ENCODE measurements at places on chromosomes 2 and 18.

DNA sequence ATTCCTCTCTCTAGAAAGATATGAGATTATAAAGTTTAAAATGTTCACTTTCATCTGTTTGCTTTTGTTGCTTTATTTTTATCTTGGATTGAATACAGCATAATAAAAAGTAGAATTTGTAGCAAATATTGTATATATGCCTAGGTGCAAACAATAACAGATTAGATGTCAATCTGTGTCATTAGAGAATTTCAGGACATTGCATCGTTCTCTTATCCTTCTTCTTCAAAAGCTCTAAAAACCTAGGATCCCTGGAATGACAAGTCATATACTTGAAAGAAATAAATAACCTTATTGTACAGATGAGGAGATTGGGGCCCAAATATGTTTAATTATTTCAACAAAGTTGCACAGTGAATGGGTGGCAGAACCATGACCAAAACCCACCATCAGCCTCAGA, 102.8 kb upstream of the BZW1 start:
- H3K4me1 ChIP-seq: peaks cover 62% of the 10 kb centered on the region
- H3K27ac ChIP-seq: no peak overlapping the region
- H3K36me3 ChIP-seq: no peaks in the 10 kb centered on the region
- peaks cover 4% of the 10 kb centered on the region for H3K27me3 ChIP-seq

- DNase-seq: peak; percentile 82
- no peaks in the 10 kb centered on the region for H3K36me3 ChIP-seq
- H3K27me3 ChIP-seq: peaks cover 9% of the 10 kb centered on the region
- peak overlapping the region; percentile 94 for H3K27ac ChIP-seq
- H3K4me1 ChIP-seq: peaks cover 46% of the 10 kb centered on the region
- H3K4me3 ChIP-seq: peak overlapping the region; percentile 49
These were observed 24.9 kb upstream of the YWHAQ start for GRCh38 chr2:9655441-9656269.

- no peak overlapping the region for H3K27ac ChIP-seq
- peak overlapping the region; percentile 26 for H3K4me3 ChIP-seq
- no peak for DNase-seq
These were observed 739 bp downstream of the PKDCC start for GRCh38 chr2:42048299-42049220.

GRCh38 chr2:24855726-24856125, 62.5 kb downstream of the CENPO start:
- DNase-seq: no peak
- no peaks in the 10 kb centered on the region for H3K27me3 ChIP-seq
- no peak overlapping the region for H3K27ac ChIP-seq
- H3K36me3 ChIP-seq: peaks cover 11% of the 10 kb centered on the region

DNA sequence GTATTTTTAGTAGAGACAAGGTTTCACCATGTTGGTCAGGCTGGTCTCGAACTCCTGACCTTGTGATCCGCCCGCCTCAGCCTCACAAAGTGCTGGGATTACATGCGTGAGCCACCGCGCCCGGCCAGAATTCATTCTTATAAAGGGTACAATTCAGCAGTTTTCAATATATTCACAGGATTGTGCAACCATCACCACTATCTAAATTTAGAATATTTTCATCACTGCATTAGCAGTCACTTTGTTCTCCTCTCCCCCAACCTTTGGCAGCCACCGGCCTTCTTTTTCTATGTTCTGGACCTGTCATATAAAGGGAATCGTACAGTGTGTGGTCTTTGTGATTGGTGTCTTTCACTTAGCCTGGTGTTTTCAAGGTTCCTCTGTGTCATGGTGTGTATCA, 40.7 kb downstream of the TCF7L1 start:
- H3K4me1 ChIP-seq: no peaks in the 10 kb centered on the region
- H3K27me3 ChIP-seq: peaks cover 5% of the 10 kb centered on the region
- no peaks in the 10 kb centered on the region for H3K36me3 ChIP-seq
- no peak overlapping the region for H3K27ac ChIP-seq

- H3K27ac ChIP-seq: no peak overlapping the region
- H3K36me3 ChIP-seq: no peaks in the 10 kb centered on the region
- H3K4me1 ChIP-seq: no peaks in the 10 kb centered on the region
- DNase-seq: no peak
These were observed 441.3 kb upstream of the SLC14A2 start for GRCh38 chr18:45173799-45174519.

GRCh38 chr2:43013821-43014345, 212.5 kb downstream of the ZFP36L2 start:
- peaks cover 2% of the 10 kb centered on the region for H3K27me3 ChIP-seq
- H3K36me3 ChIP-seq: no peaks in the 10 kb centered on the region
- H3K4me3 ChIP-seq: no peak overlapping the region
- no peak for DNase-seq

DNA sequence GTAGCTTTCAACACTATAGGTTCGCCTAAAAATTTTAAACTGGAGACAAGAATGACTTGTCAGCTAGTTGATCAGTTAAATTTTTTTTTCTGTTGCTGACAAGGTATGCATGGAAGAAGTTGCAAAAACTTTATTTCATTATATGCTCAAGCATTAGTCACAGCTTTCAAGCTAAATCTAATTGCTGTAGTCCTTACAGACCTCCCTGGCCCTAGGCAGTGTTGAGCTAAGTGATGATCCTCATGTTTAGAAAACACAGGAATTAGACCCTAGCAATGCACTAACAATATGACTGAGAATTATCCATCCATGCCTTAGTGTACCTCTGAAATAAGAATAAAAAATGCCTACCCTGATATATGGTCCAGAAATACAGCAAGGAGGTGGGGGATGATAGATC, 253.4 kb downstream of the SP3 start:
- no peaks in the 10 kb centered on the region for H3K36me3 ChIP-seq
- no peak overlapping the region for H3K27ac ChIP-seq
- peaks cover 1% of the 10 kb centered on the region for H3K27me3 ChIP-seq
- H3K4me1 ChIP-seq: no peaks in the 10 kb centered on the region
- no peak for DNase-seq

GRCh38 chr2:105801961-105802360, 57.2 kb downstream of the NCK2 start:
- peaks cover 98% of the 10 kb centered on the region for H3K4me1 ChIP-seq
- no peak for DNase-seq
- H3K36me3 ChIP-seq: peaks cover 28% of the 10 kb centered on the region
- H3K4me3 ChIP-seq: no peak overlapping the region
- H3K27me3 ChIP-seq: no peaks in the 10 kb centered on the region

- H3K4me3 ChIP-seq: peak overlapping the region; percentile 64
- no peaks in the 10 kb centered on the region for H3K36me3 ChIP-seq
- H3K4me1 ChIP-seq: peaks cover 86% of the 10 kb centered on the region
- peak overlapping the region; percentile 98 for H3K27ac ChIP-seq
These were observed 5.2 kb upstream of the ARID5A start for GRCh38 chr2:96531366-96531765.

- no peak overlapping the region for H3K27ac ChIP-seq
- DNase-seq: no peak
- no peak overlapping the region for H3K4me3 ChIP-seq
- H3K4me1 ChIP-seq: peaks cover 19% of the 10 kb centered on the region
- H3K27me3 ChIP-seq: no peaks in the 10 kb centered on the region
- no peaks in the 10 kb centered on the region for H3K36me3 ChIP-seq
These were observed 279.0 kb downstream of the AFF3 start for GRCh38 chr2:99863236-99863902.

- DNase-seq: no peak
- H3K27ac ChIP-seq: no peak overlapping the region
- no peaks in the 10 kb centered on the region for H3K4me1 ChIP-seq
- no peaks in the 10 kb centered on the region for H3K36me3 ChIP-seq
- peaks cover 10% of the 10 kb centered on the region for H3K27me3 ChIP-seq
These were observed 66.3 kb upstream of the RPE start for GRCh38 chr2:209936106-209936666.

DNA sequence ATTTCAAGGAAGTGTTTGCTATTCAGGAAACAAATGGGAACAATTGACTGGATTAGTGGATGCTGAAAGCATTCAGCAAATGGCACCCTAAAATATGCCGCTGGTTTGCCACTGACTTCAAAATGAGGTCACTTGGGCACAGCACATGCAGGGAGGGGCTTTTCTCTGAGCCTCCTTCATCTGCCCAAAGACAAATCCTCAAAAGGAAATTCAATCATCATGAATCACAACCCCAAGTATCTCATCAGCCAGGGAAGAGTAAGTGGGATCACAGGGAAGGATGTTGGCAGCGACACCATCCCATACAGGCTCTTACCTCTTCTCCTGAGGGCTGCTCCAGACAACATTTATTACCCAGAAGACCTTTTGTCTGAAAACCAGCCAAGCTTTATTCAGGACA, 14.4 kb upstream of the SP140L start:
- H3K27me3 ChIP-seq: no peaks in the 10 kb centered on the region
- no peak overlapping the region for H3K27ac ChIP-seq
- H3K4me1 ChIP-seq: peaks cover 15% of the 10 kb centered on the region

DNA sequence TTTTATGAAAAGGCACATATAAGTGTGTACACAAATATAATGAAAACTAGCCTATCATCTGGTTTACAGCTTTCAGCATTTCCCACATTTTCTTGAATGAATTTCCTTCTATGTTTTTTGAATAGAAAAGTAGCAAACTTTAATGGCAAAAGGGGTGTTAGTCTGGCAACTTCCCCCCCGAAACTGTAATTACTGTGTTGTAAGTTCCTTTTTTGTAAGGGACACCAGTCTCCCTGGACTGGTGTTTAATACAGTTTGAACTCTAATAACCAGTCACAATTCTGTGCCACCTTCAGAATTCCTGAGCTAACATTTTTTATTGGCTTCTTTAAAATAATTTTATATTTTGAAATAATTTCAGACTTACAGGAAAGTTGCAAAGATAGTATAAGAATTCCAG, 94.2 kb downstream of the ACSL3 start:
- H3K27ac ChIP-seq: no peak overlapping the region
- H3K4me1 ChIP-seq: peaks cover 4% of the 10 kb centered on the region
- no peaks in the 10 kb centered on the region for H3K36me3 ChIP-seq
- H3K4me3 ChIP-seq: no peak overlapping the region

- no peaks in the 10 kb centered on the region for H3K27me3 ChIP-seq
- no peaks in the 10 kb centered on the region for H3K4me1 ChIP-seq
- H3K36me3 ChIP-seq: no peaks in the 10 kb centered on the region
- DNase-seq: no peak
- H3K27ac ChIP-seq: no peak overlapping the region
- H3K4me3 ChIP-seq: no peak overlapping the region
These were observed 1378.8 kb upstream of the DDX18 start for GRCh38 chr2:116435648-116436047.

DNA sequence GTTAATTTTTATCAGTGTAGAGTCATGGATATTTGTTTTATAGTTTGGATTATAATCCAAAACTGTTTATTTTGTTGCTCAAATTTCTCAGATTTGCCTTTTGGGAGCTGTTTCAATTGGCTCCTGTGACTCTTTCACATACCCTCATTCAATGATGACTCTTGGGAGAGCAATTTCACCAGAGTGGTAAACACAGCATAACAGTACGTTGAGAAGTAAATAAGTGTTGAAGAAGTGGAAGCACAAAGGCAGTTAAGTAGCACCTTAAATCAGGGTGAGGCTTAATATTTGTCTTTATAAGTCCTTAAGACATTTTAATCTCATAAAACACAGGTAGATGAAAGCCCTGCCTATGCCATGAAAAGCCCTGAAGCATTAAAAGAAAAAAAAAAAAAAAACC, 17.1 kb upstream of the SLC39A10 start:
- H3K4me1 ChIP-seq: peaks cover 7% of the 10 kb centered on the region
- no peak overlapping the region for H3K27ac ChIP-seq
- H3K27me3 ChIP-seq: no peaks in the 10 kb centered on the region
- H3K4me3 ChIP-seq: no peak overlapping the region
- DNase-seq: no peak

GRCh38 chr2:54482715-54483114, 26.6 kb downstream of the SPTBN1 start:
- no peak overlapping the region for H3K4me3 ChIP-seq
- H3K27ac ChIP-seq: no peak overlapping the region
- H3K4me1 ChIP-seq: no peaks in the 10 kb centered on the region
- no peaks in the 10 kb centered on the region for H3K36me3 ChIP-seq
- DNase-seq: no peak
- peaks cover 1% of the 10 kb centered on the region for H3K27me3 ChIP-seq

GRCh38 chr2:37890893-37891495, 34.1 kb upstream of the RMDN2 start:
- no peak overlapping the region for H3K4me3 ChIP-seq
- H3K27ac ChIP-seq: no peak overlapping the region

GRCh38 chr2:219661955-219662395, 34.5 kb downstream of the SLC4A3 start:
- H3K4me1 ChIP-seq: no peaks in the 10 kb centered on the region
- no peak for DNase-seq
- peaks cover 20% of the 10 kb centered on the region for H3K27me3 ChIP-seq

DNA sequence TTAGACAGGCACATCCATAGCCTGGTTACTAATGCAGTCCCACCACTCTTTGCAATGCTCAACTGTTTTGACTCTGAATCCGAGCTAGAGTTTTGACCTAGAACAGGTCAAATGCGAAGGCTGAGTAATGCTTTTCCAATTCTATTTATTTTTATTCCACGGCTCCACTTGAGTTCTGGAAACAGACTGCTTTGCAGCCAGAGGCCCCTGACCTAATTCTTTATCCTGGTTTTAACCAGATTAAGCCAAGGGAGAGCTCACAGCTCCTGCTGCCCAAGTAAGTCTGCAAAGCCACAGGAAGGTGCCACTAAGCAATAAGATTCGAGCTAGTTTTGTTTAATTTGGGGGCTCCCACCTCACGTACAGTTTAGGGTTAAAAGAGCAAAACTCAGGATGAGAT, 51.4 kb downstream of the MREG start:
- DNase-seq: no peak
- no peaks in the 10 kb centered on the region for H3K4me1 ChIP-seq
- no peaks in the 10 kb centered on the region for H3K27me3 ChIP-seq
- peaks cover 11% of the 10 kb centered on the region for H3K36me3 ChIP-seq
- H3K27ac ChIP-seq: no peak overlapping the region

DNA sequence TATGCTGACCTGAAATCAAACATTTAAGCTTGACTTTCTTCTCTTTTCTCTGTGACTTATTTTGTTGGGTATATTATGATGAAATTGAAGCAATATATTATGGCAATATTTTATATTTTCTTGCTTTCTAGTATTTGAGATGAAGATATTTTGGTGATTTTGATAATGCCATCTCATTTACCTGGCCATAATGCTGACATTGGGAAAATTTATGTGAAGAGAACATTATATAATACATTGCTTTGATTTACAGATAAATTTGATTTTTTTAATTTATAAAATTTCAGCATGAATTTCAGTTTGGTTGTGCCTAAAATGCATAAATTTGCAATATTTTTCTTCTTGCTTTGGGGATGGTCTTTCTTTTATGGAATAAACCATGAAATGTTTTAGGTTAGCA, 1413.7 kb upstream of the TMEFF2 start:
- DNase-seq: no peak
- H3K4me3 ChIP-seq: no peak overlapping the region
- no peaks in the 10 kb centered on the region for H3K27me3 ChIP-seq
- no peaks in the 10 kb centered on the region for H3K4me1 ChIP-seq
- no peaks in the 10 kb centered on the region for H3K36me3 ChIP-seq

GRCh38 chr18:48328473-48329210, 80.5 kb downstream of the ZBTB7C start:
- H3K27me3 ChIP-seq: peaks cover 4% of the 10 kb centered on the region
- no peaks in the 10 kb centered on the region for H3K36me3 ChIP-seq
- H3K4me3 ChIP-seq: no peak overlapping the region
- no peak for DNase-seq
- no peak overlapping the region for H3K27ac ChIP-seq
